Activated CD4-positive, alpha-beta T cell treated with anti-CD3 and anti-CD28 coated beads for 1 hour (primary cell): ENCODE measurements at places on chromosomes 7 and 10.

GRCh38 chr7:43639858-43640491, 57.1 kb downstream of the STK17A start:
- DNase-seq: no peak

DNA sequence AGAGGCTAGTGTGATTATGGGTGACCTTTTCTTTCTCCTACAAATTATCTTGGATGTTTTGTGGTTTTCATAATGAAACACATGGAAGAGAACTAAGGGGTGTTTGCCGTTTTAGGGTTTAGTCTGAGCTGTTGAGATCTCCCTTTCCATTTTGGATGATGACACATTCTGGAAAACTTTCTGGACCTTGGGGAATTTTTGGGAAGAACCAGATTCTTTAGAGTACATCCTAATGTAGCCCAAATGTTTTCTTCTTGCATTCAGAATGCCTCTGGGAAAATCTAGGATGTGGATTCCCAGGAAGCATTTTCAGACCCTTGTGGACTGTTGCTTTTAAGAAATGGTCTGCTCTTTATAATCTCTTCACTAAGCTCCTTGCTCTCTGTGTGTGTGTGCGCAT, 165.7 kb downstream of the SORCS3 start:
- no peak for DNase-seq

DNA sequence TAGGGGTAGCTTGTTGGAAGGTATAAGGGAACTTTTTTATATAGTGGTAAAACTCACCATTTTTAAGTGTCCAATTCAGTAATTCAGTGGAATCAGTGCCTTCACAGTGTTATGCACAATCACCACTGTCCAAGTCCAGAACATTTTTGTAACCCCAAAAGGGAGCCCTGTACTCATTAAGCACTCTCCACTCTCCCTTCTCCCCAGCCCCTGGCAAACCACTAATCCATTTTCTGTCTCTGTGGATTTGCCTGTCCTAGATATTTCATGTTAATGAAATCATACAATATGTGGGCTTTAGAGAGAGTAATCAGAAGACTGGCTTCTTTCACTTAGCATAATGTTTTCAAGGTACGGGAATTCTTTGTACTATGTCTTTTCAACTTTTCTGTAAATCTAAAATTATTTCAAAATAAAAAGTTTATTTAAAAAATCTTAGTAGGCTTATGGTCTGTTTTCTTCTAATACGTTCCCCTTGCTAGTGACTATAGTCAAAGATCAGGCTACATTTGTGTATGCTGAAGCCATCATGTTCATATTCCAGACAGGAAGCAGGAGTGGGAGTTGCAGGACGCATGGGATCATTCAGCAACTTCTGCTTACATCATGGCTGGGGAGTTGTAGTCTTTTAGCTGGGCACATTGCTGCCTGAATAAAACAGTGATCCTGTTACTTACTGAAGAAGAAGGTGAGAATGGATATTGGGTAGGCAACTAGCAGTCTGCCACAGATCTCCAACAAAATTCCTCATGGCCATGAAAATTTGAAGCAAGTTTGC, 35.4 kb upstream of the TAX1BP1 start:
- no peak for DNase-seq

GRCh38 chr7:158252081-158252836, 335.4 kb downstream of the PTPRN2 start:
- no peak for DNase-seq

- no peak for DNase-seq
Measured at GRCh38 chr10:43284341-43284910, 17.6 kb upstream of the RASGEF1A start.

- no peak for DNase-seq
Measured at GRCh38 chr7:41911792-41912191, 208.9 kb upstream of the INHBA start.

GRCh38 chr7:44776211-44776610, 20.3 kb upstream of the PPIA start:
- no peak for DNase-seq

- DNase-seq: peak; percentile 74
Measured at GRCh38 chr7:149005427-149006344, 22.6 kb downstream of the PDIA4 start.

DNA sequence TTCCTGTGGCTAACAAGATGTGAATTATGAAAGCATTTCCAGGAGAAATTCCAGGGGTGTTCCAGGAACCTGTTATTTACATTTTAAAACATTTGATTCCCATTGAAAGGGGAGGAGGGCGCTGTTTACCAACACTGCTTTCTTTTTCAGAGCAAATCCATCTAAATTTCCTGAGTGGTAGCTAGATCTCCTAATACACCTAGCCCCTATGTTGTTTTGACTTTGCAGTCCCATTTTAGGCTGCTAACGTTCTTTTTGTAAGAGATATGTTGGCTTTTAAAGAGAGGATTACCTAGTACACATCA, 130.8 kb downstream of the TCF7L2 start:
- DNase-seq: no peak

DNA sequence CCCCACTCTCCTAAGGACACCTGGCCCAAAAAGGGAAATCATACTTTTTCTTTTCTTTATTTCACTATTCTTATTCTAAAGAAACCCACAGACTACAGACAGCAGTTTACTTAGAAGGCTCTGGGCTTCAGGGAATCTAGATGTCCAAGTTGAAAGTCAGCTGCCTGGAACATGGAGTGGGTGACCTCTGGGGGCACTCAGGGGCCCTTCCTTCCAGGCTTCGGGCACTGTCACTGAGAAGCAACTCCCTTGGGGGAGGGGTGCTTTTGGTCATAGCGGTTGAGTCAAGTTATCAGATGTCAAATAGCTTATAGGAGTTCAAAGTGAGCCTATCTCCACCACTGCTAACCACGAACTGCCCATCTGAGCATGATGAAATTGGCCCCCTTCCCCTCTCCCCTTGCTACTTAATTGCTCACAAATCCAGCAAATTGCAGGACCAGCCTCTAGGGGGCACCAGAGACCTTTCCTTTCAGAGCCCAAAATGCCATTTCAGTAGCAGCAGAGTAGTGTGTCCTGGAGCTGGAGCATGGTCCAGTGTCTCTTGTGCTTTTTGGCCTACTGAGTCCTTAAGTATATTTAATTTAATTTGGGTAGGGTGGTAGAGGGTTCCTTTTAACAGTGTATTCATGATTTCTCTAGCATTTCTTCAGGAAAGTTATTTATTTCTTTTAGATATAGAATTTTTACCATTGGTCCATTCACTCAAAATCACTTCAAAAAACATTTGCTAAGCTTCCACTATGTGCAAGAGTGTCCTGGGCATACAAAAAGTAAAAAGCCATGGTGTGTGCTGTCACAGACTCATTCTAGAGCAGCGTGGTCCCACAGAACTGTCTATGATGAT, 463.8 kb downstream of the KCNMA1 start:
- DNase-seq: peak; percentile 22

DNA sequence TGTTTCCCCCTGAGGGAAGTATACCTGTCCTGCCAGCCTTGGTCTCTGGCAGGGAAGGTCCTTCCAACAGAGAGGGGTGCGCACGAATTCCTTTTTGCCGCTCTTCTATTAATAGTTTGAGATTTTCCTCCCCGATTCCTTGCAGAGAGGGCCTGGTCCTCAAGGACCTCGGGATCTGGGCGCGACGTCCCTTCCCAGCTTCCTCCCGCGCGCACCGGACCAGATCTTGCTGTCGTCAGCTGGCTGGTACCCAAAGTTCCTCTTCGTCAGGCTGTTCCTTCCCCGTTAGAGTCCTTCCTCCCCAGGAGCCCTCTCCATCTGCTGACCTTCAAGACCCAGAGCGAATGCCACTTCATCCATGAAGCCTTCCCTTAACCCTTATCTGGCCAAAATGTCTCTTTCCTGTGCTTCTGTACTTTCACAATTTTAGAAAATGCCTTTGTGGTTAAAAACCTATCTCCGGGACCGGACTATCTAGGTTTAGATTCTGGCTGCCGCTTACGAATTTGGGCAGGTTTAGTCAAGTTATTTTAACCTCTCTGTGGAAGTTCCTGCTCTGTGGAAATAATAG, 851 bp upstream of the GOT1 start:
- DNase-seq: no peak

- no peak for DNase-seq
Measured at GRCh38 chr10:119272736-119273135, 65.4 kb downstream of the GRK5 start.

- no peak for DNase-seq
Measured at GRCh38 chr10:88926566-88927415, 25.8 kb downstream of the ACTA2 start.

- no peak for DNase-seq
Measured at GRCh38 chr7:102044984-102045673, 227.7 kb downstream of the CUX1 start.

- no peak for DNase-seq
Measured at GRCh38 chr7:1889556-1890181, 219.6 kb downstream of the ELFN1 start.

- DNase-seq: no peak
Measured at GRCh38 chr10:100749309-100750217, 4.2 kb downstream of the PAX2 start.

DNA sequence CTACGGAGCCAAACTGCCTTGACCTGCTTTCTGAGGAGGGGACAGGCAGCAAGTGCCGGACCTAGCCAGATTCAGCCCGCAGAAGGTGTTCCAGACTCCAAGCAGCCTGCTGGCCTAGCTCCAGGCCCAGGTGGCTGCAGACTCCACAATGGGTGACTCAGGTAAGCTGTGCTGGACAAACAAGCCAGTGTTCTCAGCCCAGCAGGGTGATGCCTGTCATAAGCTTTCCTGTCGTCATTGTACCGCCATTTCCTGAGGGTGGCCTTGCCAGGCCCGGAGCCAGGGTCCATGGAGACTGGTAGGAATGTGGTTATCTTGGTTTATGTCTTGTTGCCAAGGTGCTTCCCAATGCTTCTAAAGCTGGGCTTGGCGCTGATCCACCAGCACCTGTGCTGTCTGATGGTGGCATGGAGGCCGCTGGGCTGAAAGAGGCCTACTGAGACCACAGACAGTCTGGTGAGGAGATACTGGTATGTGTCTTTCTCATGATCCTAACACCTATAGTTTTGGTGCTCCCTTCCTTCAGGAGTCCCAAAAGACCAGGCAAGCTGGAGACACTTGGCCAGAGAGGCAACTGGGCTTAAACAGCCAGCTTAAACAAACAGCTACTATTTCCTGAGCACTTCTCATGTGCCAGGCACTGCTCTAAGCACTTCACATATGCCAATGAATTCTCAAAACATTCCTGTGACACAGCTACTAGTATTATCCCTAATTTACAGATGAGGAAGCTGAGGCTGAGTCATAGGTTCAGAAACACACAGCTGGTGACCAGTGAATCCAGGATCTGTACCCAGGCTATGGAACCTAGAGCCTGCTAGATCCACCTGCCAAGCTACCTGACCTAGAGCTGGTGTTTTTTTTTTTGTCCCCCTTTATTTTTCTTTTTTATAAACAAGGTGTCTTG, 42.0 kb downstream of the ZC3HC1 start:
- DNase-seq: no peak

DNA sequence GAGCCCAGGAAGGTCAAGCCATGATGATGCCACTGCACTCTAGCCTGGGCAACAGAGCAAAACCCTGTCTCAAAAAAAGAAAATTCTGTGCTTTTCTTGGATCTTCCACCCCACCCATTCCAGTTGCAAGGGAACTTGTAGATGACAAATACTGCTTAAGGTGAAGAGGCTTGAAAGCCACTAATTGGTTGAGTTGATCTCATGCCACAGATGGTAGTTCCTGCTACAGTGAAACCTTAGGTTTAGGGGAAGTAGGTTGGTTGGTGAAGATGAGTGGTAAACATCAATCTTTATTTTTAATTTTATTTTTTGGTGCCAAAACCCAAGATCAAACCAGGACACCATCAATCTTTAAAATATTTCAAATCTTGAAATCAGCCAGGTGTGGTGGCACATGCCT, 2.9 kb upstream of the GDI2 start:
- no peak for DNase-seq

GRCh38 chr10:124949543-124949942, 7.6 kb downstream of the ZRANB1 start:
- no peak for DNase-seq
